ENCODE measurements at places on chromosomes 11 and 22.

GRCh38 chr11:112961751-112962578 is 745 bp downstream of the NCAM1 start:
- peak; percentile 13 for DNase-seq

DNA sequence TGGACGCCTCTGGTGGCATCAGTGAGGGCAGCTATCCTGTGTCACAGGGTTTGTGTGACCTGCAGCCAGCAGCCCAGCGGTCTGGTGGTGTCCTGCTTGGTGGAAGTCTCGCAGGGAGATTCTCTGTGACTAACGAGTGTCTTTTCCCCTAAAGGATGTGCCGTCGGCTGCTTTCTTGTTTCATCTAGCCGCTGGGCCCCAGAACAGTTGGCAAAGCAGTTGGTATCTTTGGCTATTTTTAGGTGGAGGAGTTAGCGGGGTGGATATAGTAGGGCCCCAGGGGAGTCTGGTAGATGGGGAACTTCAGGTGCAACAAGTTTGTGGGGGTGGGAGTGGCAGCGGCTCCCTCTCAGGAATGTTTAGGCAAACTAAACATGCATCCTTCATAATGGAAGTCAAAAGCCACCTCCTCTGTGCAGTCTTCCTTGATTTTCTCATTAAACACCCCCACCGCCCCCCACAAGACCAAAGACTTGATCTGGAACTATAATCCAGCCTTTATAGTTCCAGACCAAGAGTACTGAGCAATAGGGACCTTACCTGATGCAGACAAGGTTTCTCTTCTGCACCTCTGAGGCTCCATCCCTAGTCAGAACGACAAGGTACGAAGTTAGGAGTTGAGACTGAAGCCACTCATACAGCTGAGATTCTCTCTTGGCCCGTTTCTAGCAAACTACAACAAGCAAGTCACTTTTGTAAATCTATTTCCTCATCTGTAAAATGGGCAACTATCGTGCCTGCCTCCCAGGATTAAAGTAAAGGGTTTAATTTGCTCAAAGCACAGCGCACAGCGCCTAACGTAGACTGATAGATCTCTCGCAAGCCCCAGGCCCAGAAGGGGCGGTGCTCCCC is 1.1 kb upstream of the PELI3 start:
- no peak for DNase-seq

DNA sequence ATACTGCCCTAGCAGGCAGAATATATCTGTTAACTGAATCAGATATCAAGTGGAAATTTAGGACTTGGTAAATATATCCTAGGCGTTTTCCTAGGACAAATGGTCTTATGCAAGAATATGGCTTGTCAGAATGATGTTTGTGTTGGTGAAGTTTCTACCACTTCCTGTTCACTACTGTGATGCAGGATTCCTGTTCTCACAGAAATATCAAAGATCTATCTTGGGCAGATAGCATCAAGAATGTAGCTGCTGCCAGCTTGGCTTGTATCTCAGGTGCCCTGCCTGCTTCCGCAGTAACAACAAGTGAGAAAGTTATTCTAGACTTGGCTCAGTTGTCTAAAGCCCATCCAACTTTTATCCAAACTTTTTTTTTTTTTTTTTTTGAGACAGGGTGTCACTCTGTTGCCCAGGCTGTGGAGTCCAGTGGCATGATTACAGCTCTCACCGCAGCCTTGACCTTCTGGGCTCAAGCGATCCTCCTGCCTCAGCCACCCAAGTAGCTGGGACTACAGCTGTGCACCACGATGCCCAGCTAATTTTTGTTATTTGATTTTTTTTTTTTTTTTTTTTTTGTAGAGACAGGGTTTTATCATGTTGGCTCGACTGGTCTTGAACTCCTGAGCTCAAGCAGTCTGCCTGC is 61.3 kb downstream of the PPME1 start:
- DNase-seq: peak; percentile 24

DNA sequence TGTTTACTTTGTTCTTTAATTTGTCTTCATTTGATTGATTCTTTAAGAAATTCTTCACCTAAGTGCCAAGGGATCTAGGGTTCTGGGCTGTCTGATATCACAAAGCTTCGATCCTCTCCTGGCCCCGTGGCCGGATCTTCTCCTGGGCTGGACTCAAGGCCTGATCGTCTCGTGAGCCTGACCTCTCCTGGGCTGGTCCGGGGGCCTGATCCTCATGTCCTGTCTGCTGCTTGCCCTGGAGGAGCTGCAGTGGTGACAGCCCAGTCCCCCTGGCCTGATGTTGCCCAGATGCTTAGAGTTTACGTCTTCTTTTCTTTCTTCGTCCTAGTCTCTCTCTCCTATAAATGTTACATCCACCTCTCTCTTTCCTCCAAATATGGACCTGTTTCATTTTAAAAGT is 3.3 kb downstream of the NADSYN1 start:
- no peak for DNase-seq

DNA sequence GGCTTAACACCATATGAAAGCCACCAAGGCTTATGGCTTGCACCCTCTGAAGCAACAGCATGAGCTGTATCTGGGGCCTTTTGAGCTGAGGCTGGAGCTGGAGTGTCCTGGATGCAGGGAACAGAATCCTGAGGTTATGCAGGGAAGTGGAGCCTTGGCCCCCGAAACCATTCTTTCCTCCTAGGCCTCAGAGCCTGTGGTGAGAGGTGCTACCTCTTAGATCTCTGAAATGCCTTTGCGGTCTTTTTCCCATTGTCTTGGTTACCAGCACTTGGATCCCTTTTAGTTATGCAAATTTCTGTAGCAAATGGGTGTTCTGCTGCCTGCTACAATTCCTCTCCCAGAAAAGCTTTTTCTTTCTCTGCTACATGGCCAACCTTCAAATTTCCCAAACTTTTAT is 72.7 kb upstream of the CLPB start:
- no peak for DNase-seq

GRCh38 chr11:3353066-3353465 is 25.9 kb downstream of the ZNF195 start:
- no peak for DNase-seq

DNA sequence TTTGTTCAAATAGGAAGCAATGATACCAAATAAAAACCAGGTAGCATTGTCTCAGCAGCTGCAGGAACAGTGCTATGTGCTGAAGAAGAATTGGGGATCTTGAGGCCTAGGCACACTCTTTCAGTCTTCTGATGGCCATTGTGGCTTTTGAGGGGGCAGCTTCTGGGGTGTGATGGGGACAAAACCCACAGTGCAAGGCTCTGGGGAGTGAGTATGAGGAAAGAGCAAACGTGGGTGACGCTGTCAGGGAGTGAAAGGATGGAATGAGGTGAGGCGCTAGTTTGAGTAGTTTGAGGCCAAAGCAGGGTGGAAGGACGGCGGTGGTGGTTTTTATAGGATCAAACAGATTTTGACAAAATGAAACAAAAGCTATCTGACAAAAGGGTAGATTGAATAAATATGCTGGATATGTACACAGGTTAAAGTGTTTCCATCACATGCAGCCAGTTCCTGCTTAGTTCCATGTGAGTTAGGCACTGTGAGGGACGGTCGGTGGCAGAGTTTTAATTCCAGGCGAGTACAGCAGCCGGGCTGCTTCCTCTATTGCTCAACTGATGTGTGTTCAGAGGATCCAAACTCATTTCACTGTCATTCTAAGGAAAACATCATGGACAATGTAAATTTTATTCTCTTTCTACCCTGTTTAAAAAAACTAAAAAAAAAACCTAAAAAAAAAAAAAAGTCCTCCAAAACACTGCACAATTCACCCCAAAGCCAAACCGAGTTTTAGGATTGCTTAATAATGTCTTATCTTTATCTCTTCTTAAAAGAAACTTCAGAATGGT is 18.9 kb downstream of the ADAMTS15 start:
- no peak for DNase-seq

DNA sequence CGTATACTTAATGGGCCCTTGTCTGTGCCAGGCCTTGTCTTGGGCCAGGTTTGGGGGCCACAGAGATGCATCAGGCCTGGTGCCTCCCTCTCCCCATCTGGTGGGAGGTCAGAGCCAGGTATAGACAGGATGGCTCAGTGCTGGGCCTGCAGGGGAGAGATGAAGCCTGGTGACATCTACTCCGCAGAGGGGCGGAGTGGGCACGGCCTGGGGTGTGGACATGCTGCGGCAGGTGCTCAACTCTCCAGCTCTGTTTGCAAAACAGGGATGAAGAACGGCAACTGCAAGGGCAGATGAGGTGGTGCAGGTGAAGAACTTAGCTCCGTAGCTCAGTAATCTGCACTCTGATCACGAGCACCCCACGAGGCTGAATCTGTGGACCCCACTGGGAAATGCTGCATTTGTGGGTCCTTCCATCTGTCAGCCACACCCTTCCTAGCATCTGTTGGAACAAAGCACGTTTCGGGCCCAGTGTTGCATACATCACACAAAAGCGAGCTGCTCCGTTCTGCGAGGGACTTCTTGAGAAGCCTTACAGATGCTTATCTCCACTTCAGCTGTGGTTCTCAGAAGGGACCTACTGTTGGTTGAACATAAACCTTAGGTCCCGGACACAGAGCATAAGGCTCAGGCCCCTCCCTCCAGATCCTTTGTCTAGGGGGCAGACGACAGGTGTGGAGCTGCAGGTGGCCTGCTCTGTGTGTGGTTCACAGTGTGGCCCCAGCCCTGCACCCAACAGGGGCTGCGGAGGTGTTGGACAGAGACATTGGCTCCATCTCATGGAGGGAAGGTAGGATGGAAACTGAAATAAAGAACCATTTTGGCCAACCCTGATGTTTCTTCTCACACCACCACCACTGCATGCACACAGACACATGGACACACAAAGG is 78.3 kb downstream of the LRRC32 start:
- no peak for DNase-seq

- DNase-seq: no peak
These were observed 18.6 kb downstream of the HIRA start for GRCh38 chr22:19412923-19413322.

GRCh38 chr22:21012446-21013407 is 2.2 kb upstream of the P2RX6 start:
- DNase-seq: no peak

- DNase-seq: no peak
These were observed 62.2 kb downstream of the PARVA start for GRCh38 chr11:12439615-12440014.

GRCh38 chr22:49420651-49421050 is 407.0 kb downstream of the BRD1 start:
- DNase-seq: no peak

GRCh38 chr11:128720522-128720985 is 26.7 kb downstream of the FLI1 start:
- peak; percentile 74 for DNase-seq

DNA sequence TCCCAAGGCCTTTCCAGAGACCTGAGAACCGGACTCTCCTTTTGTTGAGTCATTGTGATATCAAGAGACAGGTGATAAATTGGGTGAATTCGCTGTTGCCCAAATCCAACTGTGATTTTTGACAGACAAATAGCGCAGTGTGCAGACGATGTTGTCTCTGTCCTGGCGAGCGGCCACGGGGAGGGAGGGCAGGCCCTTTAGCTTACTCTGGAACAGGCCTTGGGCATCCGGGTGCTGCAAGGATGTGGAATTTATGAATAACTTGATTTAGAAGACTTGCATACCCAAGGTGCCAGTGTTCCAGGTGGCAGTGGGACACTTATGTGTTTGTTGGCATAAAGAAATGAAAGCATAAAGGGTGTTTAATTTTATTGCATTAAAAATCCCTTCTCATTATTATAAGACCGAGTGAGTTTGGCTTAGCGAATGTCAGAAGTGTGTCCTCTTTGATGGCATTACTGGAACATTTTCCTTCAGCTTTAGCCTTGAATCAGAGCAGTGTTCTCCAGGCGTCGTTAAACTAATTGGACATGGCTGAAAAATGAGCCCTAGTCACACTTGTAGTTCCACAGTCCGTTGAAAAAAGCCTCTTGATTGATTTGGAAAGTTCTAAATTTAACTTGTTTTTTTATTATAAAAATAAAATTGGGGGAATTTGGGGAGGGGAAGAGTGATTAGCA is 9.4 kb downstream of the LDLRAD3 start:
- no peak for DNase-seq

DNA sequence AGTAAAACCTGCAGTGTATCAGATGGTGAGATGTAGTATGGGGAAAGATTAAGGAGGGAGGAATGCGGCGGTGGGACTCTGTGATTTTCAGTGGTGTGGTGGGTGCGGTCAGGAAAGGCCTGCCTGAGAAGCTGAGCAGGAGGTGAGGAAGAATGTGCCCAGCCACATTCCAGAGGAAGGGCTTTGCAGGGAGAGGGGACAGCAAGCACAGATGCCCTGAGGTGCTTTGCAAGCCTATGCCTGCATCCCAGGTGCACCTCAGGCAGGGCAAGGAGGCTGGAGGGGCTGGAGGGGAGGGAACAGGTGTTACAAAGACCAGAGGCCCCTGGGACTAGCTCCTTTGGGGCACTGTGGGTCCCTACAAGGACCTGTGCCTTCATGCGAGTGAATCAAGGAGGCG is 42.1 kb downstream of the MYO7A start:
- DNase-seq: no peak

DNA sequence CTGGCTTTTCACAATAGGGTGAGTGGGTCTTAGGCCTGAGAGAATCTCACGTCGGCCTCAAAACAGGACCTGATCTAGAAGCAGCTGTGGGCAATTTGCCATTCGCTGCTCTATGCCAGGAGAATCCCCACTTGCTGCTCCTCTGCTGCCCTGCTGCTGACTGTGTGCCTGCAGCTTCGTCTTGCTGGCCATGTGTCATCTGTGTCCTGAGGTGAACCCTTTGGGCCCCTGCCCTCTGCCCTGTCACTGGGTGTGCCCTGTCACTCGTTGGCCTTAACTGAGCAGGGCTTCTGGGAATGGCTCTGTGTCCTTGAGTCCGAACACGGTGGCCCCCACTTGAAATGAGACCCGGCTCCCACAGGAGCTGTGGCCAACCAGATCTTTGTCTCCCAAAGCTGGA is 6.2 kb downstream of the NAA40 start:
- DNase-seq: no peak

DNA sequence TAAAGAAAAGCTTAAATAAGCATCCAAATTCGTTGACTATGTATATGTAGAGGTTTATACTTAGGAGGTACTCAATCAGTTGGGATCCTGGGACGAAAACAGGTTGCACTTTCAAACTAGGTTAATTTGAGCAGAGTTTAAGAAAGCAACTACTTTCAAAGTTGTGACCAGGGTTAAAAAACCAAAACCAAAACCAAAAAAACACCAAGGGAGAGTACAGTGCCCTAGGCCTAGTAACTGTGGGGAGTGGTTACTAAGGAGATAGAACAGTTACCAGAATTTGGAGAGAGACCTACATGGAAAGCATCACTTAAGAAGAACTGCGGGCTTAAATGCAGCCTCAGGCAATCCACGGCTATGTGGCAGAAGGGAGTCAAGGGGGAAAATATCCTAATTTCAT is 148.3 kb downstream of the JRKL start:
- DNase-seq: no peak

- no peak for DNase-seq
These were observed 14.5 kb downstream of the MAP6 start for GRCh38 chr11:75654314-75654713.

GRCh38 chr11:79092791-79093353 is 348.0 kb downstream of the TENM4 start:
- no peak for DNase-seq

Data from CD4-positive, alpha-beta T cell (primary cell).